ENCODE measurements at places on chromosomes 5 and 9.

- no peak for DNase-seq
These were observed 32.9 kb downstream of the ANKH start for GRCh38 chr5:14838396-14839319.

- DNase-seq = no peak
These were observed 99.6 kb downstream of the NSG2 start for GRCh38 chr5:174145091-174145490.

DNA sequence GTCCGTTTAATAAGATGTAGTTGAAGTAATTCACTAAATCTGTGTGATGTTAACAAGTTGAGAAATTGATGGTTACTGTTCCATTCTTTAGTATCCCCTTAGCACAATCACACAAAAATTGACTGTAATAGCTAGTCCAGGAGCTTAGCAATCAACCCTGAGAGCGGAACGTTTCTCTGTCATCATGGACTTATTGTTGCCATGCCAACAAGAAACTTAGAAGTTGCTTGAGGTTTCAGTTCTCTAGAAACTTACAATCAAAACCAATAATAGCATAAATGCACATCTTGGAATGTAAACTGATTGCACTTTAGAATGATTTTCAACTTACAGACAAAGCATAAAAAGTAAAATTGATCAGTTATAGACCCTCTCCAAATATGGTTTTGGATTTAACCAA is 125.4 kb upstream of the ANKH start:
- DNase-seq = no peak

DNA sequence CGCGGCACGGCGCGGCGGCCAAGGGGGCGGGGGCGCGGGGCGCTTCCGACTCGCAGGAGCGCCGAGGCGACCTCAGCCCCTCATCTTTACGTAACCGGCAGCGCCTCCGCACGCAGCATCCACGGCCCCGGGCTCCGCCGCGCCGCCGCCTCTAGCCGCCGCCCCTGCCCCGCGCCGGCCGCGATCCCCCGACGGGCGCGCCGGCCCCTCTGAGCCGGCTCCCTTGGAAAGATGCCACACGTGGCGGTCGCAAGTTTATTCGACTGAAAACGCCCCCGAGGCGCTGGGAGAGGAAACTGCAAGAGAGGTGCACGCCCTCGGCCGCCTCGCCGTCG is 1.0 kb downstream of the KLF9 start:
- DNase-seq = peak; percentile 53

DNA sequence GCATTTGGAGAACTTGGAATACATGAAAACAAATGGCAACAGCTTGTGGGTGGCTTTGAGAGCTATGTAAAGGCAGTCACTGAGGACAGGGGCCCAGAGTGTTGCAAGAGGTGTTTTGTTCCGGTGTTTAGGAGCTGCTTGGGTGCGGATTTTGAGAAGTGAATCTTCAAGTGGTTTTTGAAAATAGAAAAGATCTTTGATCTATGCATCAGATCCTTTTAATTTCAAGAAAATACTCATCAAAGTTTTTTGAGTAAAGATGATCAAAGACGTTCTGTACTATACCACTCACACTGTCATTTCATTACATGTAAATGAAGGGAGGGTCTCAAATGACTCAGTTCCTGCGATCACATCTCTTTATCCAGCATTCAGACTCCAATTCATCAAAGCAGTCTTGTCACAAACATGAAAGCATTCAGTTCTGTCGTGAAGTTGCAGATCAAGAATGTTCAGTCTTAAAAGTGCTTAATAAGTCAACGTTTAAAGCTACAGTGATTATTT is 112.5 kb downstream of the WDR41 start:
- DNase-seq = no peak

DNA sequence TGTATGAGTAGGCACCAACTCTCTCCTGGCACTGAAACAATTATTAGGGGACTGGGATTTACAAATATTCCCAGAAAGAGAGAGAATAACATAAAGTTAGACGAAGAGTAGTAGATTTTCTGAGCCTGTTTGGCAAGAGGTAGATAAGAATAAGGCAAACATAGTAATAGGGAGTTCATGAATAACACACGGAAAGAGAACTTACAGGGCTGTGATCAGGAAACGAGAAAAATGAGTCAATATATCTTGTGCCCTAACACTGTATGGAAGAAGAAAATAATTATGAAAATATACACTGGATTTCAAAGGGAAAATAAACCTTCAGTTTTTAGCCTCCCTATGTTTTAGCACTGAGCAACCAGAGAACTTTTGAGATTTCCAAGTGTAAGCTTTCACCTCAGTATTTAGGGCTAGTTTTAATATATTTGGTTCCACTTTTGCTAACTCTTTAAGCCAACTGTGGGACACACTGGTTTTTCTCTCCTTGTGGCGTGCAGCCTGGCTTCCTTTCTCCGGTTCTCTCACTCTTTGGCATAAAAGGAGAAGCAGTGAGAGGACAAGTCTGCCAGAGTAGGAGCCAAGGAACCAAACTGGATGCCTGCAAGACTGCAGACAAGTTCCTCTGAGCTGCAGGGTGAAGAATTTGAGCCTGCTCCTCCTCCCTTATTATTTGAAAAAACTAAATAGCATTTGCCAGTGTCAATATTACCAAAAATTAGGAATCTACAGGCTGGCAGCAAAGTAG is 6.6 kb upstream of the KCNN2 start:
- DNase-seq = no peak
